Activated effector memory CD4-positive, alpha-beta T cell treated with anti-CD3 and anti-CD28 coated beads, Interleukin-2, amount 50 U/mL, for 16 hours (primary cell): ENCODE measurements at places on chromosomes 4 and X.

DNA sequence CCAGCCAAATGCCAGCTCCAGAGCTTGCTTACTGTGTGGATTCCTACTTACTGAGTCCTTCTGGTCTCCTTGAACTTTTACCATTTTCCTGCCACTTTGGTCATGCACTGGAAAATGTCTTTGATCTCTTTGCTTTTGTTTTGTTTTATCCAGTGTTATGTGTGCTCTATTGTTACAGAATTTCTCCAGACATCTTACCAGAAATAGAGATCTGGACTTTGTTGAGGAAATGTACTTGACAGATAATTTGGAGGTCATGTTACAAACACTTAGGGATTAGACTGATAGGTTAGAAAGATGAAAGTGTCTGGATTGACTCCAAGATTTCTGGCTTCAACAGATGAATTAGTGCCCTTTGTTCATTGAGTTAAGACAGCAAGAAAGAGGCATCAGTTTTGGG, 5.7 kb upstream of the ZNF330 start:
- DNase-seq, result no peak

DNA sequence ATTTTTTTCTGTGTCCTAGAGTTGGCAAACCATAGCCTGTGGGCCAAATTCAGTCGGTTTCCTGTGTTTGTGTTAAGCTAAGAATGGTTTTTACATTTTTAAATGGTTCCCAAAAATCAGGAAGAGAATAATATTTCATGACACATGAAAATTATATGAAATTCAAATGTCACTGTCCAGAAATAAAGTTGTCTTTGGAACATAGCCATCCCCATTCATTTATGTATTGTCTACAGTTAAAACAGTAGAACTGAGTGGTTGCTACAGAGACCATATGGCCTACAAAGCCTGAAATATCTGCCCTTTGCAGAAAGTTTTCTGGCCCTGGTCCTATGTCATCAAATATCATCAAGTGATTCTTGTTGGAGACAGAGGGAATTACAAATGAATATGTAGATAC, 15.5 kb downstream of the FRMPD4 start:
- DNase-seq, result no peak

DNA sequence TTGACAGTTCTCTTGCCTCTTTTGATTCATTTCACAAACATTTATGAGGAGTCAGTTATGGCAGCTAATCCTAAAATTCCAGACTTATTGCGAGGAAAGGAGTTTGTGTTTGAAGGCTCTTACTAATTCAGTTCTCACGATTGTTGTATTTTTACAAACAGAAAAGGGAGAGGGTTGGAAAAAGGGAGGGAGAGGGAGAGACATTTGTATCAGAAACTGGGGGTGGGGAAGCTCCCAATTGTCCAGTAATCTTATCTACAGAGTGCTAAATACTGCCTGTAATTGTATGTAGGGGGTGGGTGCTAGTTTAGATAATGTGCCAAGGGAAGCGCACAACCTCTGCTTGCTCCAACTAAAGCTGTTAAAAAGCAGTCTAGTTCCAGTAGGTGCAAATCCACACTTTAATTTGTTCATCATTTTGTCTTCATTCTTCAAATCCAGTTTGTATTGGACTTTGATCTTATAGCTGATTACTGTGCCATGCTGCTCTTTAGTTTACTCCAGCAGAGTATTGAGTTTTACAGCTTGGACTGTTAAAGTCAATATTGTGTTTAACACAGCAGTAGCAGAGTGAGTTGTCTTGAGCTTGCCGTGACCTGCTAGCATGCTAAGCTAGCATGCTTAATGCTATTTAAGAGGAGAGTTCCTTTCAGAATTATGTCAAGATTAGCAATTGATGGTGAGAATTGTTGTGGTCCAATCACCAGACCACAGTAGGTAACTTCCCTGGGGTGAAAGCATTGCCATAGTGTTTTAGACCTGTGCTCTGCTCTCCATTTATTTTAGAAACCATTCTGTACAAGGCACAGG, 13.9 kb downstream of the FNIP2 start:
- no peak for DNase-seq

DNA sequence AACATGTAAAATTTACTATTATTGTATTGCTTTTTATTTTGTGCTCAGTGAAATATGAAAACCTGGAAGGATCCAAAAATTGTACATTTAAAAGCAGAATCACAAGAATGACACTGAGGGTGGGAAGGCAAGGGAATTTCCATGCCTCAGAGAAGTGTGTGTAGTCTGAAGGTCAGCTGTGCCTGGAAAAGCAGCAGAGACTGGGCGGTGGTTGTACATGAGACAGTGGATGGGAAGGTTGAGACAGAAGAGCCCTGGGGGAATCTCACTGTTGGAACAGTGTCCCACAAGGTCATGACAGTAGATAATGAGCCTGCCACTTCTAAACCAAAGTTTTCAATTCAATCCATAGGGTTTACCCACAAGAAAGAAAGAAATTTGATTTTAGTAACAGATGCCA, 17.1 kb upstream of the ANTXR2 start:
- DNase-seq, result no peak

GRCh38 chr4:684623-685327, 4.2 kb downstream of the SLC49A3 start:
- DNase-seq, result no peak

- no peak for DNase-seq
These were observed 6.5 kb downstream of the ATP5ME start for GRCh38 chr4:667545-667925.

DNA sequence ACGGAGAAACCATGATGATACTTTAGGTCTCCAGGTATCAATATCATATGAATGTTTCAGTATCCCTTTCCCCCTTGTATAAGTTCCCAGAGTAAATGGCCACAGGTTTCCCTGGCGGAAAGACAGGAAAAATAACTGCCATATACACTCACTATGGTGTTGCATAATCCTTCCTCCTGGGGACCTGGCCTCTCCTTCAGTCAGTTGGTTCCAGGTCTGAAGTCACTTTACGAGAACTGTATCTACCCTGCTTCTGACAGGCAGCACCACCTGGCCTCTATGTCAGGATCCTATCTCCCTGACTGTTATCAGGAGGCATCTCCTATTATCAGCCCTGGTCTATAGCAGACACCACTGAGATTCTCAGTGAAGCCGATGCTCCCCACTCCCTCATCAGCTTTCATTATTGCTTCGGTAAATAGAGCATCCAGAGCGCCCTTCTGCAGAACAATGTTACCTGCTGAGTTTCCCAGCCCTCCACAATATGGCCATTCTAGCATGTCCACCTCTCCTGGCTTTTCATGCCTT, 22.6 kb downstream of the HAUS3 start:
- no peak for DNase-seq

DNA sequence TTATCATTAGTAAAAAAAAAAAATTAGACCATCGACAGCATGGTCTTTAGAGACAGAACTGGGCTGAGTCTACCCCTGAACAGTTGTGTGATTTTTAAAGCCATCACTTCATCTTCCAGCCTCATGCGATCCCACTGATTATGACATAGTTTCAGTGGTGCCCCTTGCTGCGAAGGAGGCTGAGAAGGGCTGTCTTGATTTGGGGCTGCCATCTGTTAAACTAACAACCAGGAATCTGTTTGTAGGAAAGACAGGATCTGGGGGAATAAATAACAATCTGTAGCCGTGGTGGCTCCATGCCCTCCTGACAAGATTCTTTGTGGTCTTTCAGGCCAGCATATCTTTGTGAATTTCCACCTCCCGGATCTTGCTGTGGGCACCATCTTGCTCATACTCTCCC, 17.1 kb downstream of the SLC34A2 start:
- DNase-seq, result no peak

- DNase-seq, result no peak
These were observed 1.5 kb downstream of the NKX1-1 start for GRCh38 chr4:1404573-1405253.

- no peak for DNase-seq
These were observed 127.3 kb upstream of the PACRGL start for GRCh38 chr4:20572976-20573375.

DNA sequence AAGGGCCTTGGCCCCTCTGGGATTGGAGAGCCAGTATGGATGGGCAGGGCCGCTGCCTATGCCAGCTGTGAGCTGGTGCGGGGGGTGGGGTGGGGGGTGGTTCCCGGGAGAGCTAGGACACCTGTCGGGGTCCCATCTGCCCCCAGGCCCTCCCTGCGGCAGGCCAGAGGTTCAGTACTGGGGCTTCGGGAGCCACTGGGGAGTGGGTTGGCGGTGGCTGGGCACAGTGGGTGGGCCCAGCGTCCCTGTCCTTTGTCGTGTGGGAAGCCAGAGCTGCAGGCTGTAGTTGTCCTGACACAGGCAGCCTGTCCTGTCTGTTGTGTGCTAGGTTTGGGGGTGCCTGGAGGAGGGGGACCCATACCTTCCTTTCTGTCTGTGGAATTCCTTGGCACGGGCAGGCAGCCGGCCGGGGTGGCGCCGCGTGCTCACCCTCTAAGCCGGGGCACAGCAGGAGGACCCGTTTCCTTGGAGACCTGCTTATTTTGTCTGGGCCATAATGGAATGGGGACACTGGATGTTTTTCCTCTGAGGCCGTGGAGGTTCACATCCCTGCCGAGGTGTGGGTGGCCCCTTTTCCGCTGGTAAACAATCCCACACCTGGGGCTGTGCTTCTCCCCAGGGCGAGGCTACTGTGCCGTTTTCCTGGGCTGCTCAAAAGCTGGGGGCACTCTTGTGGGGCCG, 14.8 kb downstream of the DOK7 start:
- DNase-seq, result no peak

- no peak for DNase-seq
These were observed 86.8 kb downstream of the HHIP start for GRCh38 chr4:144732584-144733428.

GRCh38 chrX:44569122-44569521, 26.5 kb upstream of the FUNDC1 start:
- no peak for DNase-seq
